ENCODE measurements at places on chromosomes 13 and 19.

- no peak for DNase-seq
Observed at GRCh38 chr13:46101484-46102254, 3.2 kb downstream of the CPB2 start.

GRCh38 chr19:4327252-4327876 lies 11.3 kb downstream of the STAP2 start:
- DNase-seq = peak; percentile 94

DNA sequence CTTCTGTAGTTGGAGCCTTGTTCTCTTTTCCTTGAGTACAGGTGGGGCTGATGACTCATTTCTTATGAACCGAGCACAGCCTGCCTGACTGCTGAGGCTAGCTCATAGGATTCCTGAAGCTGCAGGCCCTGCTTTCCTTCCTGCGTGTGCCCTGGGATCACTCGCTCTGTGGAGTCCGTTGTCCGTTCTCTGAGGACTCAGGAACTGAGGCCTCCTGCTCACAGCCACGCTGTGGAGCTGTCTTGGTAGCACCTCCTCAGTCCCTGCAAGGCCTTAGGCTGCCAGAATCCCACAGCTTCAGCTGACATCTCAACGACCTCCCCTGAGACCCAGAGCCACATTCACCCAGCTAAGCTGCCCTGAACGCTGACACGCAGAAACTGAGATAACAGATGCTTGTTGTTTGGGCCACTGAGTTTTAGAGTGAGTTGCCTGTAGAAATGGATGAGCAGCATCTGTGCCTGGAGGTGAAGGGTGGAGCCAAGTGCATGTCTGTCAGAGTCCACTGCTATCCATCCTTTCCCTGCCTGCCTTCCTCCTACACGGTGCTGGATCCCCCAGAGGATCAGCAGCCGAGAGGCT lies 72.9 kb downstream of the ARHGEF7 start:
- DNase-seq = no peak

DNA sequence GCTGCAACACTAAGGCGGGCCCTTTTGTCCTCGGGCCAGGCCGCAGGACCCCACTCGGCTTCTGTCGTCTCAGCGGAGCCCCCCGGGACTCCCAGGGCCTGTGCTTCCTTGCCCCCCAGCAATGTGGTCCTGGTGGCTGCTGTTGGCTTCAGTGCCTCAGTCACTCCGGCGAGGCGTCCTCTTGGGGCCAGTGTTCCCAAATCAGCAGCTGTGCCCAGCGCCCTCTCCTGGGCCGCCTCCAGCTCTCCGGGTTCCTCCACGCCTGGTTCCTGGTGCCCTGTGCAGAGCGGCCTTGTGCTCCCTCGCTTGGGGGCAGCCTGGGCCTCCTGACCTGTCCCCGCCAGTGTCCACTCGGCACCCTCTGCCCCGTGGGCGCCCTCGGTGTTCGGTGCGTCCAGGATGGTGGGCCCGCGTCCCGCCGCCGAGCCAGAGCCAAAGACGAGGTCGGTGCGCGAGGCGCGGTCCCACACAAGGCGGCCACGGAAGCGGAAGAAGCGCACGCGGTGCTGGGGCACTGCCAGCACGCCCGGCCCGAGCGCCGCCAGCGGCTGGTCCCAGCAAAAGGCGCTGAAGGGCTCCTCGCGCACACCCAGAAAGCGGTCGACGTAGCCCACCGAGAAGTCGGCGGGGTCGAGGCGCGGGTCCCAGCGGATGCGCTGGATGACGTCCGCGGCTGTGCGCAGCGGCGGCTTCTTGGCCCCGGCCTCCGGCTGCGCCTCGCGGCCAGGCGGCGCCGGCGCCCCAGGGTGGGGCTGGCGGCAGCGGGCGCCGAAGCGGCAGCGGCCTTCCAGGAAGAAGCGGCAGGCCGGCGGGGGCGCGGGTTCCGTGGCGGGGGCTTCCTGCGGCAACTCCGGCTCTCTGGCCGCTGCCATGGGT lies 685 bp downstream of the LENG9 start:
- DNase-seq = peak; percentile 80

DNA sequence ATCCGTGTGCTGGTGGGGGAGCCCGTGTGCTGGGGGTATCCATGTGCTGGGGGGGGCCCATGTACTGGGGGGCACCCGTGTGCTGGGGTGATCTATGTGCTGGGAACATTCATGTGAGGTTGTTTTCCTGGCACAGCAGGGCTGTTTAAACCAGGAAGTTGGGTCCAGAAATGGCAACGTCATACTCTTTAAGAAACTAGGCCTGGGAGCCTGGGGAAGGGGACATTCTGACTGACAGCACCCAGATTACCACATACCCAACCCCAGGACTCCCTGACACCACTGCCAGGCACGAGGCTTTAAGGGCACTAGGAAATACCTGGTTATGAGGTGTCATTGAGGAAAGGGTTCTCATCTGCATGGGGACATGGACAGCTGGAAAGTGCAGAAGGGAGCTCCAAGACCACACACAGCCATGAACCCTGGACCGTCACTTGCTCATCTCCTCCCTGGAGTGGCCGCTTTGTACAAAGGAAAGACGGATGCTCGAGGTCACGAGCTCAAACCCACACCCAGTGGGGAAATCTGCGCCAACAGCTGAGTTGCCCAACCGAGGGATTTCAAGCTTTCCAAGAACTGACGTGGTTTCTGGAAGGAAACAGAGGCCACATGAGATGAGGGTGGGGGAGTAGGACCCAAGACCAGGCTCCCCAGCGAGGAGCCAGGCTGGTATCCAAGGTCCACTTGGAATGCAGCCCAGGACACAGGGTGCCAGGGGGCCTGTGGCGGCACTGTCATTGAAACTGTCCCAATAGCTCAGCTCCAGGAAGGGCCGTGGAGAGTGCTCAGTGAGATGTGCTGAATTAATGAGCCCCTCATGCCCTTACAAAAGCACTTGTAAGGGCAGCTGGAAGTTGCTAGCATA lies 40.9 kb downstream of the RAB20 start:
- DNase-seq = no peak

DNA sequence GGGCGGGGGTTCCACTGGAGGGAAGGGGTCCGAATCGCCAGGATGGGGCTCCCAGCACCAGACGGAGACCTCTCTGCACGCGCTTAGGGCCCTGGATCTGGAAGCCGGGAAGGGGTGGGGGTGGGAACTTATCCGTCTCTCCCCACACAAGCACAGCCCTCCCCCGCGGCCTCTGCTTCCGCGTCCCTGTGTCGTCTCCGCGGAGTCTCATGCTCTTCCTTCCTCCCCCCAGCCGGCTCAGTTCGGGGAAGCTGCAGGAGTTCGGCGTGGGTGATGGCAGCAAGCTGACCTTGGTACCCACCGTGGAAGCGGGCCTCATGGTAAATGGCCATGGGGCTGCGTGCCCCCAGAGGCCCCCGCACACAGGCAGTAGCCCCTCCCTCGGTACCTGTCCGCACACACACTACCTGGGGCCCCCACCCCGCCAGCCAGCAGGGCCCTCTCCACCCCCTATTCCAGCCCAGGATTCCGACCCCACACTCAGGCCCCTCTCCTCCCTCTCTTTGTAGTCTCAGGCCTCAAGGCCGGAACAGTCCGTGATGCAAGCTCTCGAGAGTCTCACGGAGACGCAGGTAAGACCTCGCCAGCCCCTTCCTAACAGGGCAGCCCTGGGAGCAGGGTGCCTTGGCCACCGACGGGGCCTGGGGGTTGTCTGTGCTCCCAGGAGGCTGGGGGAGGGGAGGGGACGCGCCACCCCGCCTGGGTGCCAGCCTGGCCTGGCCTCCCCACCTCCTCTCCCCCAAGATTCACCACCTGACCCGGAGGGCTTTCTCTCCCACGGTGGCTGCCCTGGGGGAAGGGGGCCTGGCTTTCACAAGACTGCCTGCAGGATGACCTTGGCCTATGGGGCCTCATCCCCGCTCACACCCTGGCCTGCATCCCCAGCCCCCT lies 3.2 kb downstream of the MIDN start:
- DNase-seq = no peak

DNA sequence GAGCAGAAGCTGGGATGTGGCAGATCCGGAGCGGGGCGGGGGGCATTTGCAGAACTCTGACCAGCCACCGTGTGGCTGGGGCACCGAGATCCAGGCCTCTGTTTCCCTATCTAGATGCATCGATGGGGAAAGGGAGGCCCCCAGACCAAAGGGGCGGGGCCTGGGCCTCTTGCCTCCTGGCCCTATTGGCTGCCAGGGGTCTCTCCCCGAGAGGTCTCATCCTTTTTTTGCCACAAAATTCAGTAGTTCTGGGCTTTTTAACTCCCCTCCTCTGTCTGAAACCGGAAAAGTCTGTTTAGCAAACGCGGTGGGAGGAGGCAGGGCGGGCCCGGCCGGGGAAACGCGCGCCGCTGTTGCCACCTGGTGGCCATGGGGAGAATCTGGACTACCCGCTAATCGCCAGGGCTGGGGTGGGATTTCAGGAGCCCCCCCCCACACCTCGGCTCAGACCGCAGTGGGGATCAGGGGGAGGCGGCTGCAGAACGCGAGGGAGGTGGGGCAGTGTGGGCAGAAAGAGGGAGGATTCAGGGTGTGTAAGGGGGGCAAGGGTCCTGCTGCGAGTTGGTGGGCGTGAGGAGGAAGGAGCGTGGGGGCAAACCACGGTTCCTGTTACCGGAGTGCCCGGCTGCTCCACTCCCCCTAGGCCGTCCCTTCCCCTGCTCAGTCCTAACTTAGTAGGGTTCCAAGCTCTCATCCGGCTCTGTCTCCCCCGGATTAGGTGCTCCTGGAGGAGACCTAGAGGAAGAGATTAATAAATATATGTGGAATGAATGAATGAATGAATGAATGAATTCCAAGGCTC lies 28.3 kb downstream of the IL12RB1 start:
- DNase-seq = peak; percentile 89

DNA sequence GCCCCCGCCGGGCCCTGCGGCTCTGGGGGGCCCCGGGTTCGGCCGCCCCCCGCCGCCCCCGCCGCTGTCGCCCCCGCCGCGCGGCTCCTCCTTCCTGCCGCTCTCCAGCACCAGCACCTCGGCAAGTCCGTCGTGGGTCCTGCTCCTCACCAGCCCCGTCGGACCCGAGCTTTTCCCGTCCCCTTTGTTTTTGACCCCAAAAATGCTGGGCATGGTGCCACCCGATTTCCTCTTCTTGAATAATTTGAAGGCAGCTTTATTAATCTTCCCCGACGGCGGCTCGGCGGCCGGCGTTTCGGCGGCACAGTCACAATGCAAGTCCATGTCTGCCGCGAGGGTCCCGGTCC lies 945 bp downstream of the AMER2 start:
- peak; percentile 21 for DNase-seq

GRCh38 chr13:43307921-43308433 lies 284.6 kb downstream of the DNAJC15 start:
- no peak for DNase-seq

- peak; percentile 49 for DNase-seq
Observed at GRCh38 chr13:51929699-51930098, 67.9 kb downstream of the CCDC70 start.

DNA sequence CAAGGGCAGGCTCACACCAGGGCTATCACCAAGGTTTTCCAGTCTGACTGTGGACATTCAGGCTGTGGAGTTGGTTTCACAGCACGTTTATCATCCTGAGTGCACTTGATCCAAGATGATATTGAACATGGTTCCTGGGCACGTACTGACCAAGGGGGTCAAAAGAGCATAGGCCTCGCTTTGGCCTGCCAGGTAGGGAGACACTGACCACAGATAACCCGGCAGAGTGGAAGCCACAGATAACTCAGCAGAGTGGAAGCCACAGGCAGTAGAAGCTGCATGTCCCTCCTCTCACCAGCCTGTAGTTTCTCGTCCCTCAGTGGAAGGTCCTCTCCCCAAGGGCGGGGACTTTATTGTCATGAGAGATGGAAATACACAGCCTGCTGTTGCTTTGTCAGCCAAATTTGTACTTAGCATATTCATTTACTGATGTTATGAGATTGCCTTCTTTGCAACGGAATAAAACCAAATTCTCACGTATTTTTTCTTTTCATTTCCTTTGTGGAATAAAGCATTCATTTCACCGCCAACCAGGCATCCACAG lies 8.8 kb upstream of the KRTDAP start:
- no peak for DNase-seq

- no peak for DNase-seq
Observed at GRCh38 chr13:62360609-62361008, 945.0 kb upstream of the PCDH20 start.

- DNase-seq = no peak
Observed at GRCh38 chr13:97896446-97896845, 57.0 kb upstream of the IPO5 start.

GRCh38 chr13:29903996-29904395 lies 53.6 kb upstream of the UBL3 start:
- no peak for DNase-seq

DNA sequence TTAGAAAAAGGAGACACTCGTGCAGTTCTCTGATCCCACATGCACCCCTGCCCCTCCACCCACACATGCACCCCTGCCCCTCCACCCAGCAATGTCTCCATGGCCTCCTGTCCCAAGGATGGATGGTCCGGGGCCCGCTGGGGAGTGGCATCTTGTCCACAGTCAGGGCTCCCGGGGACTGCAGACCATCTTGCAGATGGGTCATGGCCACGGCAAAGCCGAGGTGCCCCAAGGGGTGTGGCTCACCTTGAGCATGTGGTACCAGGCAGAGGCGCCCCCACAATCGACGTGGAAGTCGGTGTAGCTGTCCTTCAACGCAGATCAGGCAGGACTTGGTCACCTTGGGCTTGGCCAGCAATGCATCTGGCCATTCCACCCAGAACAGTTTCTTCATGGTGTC lies 216.7 kb downstream of the TUBA3C start:
- DNase-seq = no peak
